CD4-positive, alpha-beta T cell treated with Interleukin-12 subunit alpha and Interleukin-12 subunit beta, for 1 hour (primary cell): ENCODE measurements at places on chromosomes 2 and 18.

- no peak for DNase-seq
These were observed 168.1 kb upstream of the HS6ST1 start for GRCh38 chr2:128486640-128487375.

DNA sequence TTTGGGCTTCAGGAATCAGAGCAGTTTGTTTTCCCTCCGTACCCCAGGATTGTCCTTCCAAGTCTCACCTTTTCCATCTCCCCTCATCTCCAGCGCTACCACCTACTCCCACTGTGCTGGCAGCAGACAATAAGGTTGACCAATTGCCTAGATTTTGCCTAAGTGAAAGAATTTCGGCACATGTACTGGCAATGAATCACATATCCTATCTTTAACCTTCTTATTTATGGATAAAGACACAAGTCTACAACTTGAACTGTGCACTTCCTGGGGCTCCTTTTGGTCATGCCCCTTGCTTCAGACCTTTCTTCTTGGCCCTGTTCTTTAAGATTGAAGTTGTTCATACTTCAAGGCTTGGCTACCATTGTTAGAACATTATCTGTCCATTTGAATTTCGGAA, 71.4 kb downstream of the KCMF1 start:
- no peak for DNase-seq

- no peak for DNase-seq
These were observed 33.9 kb downstream of the ADRA2B start for GRCh38 chr2:96082211-96083063.

- DNase-seq: no peak
These were observed 193.0 kb downstream of the TXNL1 start for GRCh38 chr18:56445422-56445821.

DNA sequence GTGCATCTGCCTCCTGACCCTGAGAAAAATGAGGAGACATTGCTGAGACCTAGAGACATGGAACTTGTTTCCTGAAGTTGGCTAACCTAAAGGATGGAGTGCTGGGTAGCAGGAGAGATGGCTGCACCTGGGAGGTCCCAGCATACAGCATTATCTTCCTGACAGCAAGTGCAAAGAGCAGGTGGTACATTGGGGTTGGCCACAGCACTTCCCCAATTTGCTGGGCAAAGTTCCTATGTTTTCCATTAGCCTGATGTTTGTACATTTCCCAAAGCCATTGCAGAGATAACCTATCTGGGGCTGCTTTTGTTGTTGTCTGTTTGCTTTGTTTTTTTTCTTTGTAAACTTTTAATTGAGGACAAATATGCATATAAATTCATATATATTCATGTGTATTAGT, 296.7 kb downstream of the HRH4 start:
- DNase-seq: no peak

DNA sequence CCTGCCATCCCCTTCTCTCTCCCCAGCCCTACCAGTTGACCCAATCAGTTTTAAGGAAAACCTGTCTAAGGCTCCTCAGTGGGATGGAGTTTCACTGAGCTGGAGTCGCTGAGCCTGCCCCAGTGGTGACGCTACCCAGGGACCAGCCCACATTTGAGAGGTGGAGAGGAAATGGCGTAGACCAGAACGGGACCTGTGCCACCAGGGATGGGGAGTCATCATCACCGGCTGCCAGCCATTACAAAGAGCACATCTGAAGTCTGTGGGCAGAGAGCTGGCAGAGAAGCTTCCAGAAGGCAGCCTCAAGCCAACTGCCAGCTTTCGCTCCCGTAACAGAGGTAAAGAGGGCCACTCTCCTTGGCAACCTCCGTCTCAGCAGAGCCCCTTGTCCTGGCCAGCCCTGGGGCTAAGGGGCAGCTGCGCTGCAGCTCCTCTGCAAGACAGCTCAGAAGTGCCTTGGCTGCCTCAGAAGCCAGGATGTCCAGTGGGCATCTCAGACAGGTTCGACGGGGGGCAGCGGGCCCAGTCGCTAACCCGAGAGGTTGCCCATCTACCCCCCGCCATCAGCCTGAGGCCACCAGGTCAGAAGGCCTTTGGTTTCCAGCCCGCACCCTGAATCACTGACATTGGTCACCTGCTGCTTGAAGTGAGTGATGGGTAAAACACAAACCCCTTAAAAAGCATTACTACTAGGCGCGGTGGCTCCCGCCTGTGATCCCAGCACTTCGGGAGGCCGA, 15.4 kb downstream of the SDC1 start:
- DNase-seq: no peak

DNA sequence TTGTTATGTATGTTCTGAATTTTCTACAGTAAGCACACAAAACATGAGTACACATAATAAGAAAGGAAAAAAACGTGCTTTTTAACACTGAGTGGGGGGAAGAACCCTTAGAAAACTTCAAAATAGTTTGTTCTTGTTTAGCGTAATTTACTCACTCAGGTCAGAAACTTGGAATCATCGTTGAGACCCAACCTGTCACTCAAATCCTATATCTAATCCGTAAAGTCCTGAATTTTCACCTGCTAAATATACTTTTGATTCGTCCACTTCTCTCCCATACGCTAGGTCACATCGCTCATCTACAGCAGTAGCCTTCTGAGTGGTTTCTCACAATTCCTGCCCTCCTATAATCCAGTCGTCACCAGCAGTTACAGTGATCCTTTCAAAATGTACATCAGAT, 767 bp downstream of the TPRKB start:
- DNase-seq: no peak

DNA sequence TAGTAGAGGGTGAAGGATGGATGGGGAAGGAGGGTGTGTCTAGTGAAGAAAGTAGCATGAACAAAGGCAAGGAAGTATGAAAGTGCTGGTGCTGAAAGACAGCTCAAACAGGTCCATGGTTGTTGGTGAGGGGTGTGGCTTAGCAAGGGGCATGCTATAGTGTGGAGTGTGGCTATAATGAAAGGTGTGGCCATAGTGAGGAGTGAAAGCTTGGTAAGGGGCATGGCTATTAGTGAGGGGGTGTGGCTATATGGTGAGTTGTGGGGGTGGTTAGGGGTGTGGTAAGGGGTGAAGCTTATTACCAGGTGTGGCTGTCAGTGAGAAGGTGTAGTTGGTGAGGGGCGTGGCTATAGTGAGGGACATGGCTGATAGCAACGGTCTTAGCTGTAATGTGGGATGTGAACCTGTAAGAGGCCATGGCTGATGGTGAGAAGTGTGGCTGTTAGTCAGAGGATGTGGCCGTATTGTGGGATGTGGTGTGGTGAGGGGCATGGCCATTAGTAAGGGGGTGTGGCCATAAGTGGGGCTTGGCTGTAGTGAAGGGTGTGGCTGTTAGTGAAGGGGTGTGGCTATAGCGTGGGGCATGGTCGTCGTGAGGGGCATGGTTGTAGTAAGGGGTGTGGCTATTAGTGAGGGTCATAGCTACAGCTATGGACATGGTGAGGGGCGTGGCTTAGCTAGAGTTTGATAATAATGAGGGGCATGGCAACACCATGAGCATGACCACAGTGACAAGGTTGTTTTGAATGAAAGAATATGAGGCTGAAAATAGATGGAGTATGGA, 549.6 kb downstream of the FBXO15 start:
- no peak for DNase-seq

DNA sequence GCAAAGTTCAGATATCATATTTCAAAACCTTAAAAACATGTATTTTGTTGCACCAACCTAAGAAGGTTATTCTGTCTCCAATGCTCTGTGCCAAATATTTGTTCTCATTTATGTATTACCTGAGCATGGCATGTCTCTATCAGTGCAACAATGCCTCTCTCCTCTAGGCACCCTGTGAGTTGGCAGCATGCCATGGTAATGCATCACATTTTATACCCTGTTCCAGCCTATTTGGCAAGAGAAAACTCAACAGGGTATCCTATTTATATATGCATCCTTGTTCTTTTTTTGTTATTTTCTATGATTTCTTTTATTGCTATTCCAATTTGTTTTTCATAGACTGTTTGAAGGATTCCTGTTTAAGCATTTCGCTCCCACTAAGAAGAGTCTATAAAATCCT, 126.3 kb upstream of the NRXN1 start:
- DNase-seq: no peak

DNA sequence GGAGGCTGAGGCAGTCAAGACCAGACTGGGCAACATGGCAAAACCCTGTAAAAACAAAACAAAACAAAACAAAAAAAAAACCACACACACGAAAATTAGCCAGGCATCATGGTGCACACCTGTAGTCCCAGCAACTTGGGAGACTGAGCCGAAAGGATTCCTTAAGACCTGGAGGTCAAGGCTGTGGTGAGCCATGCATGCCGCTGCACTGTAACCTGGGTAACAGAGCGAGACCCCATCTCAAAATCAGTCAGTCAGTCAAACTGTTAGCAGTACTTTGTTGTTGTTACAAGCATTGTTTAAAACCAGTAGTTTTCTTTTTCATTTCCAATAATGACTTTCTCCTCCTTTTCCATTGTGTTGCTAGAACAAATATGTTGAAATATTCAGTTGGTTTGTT, 21.7 kb downstream of the EPB41L5 start:
- no peak for DNase-seq

GRCh38 chr2:9307535-9307934, 100.9 kb downstream of the ASAP2 start:
- no peak for DNase-seq

DNA sequence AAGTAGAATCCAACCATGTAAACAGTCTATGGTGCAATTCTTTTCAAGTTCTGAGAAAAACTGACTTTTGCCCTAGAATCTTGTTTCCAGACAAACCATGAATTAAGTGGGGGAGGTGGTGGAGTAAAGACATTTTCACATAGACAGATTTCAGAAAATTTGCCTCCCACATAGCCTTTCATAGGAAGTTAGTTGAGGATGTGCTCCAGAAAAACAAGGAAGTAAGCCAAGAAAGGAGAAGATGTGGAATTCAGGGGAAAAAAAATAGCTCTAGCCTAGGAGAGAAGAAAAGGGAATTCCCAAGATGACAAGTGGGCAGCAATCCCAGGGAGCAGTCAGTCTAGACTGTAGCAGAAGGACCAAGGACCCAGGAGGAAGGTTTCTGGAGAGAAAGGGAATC, 17.4 kb downstream of the RUFY4 start:
- DNase-seq: no peak

DNA sequence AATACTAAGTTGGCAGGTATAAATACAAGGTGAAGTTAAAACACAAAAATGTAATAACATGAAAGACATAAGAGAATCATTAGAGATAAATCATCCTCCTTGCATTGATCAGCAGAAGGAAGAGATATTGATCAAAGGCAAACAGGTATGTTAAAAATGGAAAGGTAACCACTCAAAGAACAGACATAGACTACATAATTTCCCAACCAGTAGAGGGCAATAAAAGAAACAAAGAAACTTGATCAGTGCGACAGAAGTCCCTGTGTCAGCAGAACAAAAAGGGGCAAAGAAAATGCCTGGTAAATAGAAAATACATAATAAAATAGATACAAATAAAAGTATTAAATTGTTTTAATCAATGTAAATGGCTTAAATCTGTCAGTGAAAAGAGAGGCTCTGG, 53.6 kb downstream of the FAM228A start:
- DNase-seq: peak; percentile 4

- no peak for DNase-seq
These were observed 251.3 kb upstream of the EPAS1 start for GRCh38 chr2:46045888-46046287.

GRCh38 chr2:144448389-144449027, 71.4 kb downstream of the ZEB2 start:
- DNase-seq: no peak

DNA sequence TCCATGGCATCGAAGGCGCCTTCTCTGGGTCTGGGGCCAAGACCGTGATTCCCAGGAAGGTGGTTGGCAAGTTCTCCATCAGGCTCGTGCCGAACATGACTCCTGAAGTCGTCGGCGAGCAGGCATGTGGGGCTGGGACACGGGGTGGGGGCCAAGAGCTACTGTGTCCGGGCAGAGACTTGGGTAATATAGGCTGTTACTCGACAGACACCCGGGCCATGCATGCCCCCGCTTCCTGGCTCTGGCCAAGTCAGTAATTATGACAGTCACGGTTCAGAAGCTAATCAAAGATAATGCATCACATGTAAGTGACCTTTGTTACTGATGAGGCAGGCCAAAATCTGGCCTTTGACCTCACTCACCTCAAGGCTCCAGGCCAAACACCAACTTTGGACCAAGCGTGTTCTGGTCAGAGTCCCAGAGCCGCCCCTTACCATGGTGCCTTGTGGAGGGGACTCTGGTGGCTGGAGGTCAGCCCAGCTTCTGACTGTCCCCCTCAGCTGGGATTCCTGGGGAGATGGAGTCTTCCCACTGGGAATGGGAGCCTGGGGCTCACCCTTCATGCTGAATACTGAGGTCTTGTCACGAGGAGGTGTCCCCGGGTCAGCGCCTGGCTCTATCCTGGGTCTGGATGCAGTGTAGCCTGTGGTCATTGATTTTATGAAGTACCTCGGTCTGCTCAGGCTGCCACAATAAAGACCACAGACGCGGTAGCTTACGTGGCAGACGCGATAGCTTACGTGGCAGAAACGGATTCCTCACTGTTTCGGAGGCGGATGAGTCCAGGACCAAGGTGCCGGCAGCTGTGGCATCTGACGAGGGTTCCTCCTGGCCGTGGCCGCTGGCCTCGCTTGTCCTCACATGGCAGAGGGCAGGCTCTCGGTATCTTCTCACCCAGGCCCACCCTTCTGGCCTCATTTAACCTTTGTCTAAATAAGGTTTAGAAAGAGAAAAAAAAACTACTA, 17.7 kb upstream of the CNDP1 start:
- no peak for DNase-seq

GRCh38 chr2:189536830-189537229, 43.8 kb downstream of the SLC40A1 start:
- no peak for DNase-seq

GRCh38 chr2:142825861-142826260, 51.6 kb upstream of the KYNU start:
- DNase-seq: no peak

DNA sequence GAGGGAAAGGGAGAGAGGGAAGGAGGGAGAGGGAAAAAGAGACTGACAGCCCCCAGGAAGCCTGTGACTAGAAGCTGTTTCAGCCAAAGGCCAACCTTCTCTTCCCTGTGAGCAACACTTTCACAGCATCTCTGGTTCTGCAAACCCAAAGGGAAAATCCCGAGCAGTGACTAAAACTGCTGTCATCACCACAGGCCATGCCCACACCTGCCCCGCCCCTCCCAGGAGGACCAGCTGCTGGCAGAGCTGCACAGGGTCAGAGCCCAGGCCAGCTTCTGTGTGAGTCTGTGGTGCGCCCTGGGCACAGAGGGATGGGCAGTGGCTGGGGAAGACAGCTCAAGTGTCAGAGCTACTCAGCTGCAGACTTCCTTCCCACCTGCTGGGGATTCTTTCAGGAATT, 64.9 kb upstream of the OTOS start:
- DNase-seq: no peak
